Activated T-helper 1 cell treated with anti-CD3 and anti-CD28 coated beads, Interleukin-2, amount 50 U/mL, for 16 hours (primary cell): ENCODE measurements at places on chromosomes 5 and 9.

- DNase-seq = no peak
Measured at GRCh38 chr5:142403583-142403982, 78.8 kb upstream of the SPRY4 start.

GRCh38 chr5:139915266-139915665 is 119.7 kb downstream of the PSD2 start:
- no peak for DNase-seq

- no peak for DNase-seq
Measured at GRCh38 chr5:101585366-101585765, 682.3 kb upstream of the ST8SIA4 start.

DNA sequence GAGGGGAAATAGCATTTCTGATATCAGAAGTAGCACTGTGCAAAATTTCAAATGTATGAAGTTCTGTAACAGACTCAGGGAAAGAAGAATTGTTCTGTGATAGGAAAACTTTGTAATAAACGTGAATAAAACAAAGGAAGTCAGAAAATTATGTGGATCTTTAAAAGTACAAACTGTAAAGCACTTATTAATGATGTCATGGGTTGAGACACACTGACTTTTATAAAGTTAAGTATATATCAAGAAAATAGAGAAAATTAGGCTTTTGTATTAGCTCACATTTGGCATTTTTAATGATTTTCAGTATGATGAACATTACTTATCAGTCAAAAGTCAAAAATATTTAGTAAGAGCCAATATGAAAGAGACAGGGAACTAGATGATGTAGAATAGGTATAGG is 1081.7 kb upstream of the EDIL3 start:
- DNase-seq = no peak

- DNase-seq = no peak
Measured at GRCh38 chr5:112264666-112265065, 154.4 kb downstream of the EPB41L4A start.

DNA sequence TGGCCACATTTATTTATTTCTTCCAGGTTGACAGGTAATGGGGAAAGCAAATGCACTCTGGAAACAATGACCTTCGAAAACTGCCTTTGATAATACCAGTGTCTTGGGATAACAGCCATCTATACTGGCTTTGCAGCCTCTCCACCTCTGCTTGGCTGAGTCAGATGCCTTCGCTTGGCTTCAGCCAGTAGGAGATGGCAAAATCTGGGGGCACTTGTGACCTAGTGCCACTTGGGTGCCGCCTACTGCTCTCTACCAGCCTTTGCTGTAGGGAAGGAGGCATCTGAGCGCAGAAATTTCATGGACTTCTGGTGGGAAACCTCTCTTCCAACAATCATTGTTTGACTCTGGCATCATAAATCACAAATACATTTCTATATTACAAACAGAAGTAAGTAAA is 21.8 kb downstream of the FYB1 start:
- DNase-seq = no peak

DNA sequence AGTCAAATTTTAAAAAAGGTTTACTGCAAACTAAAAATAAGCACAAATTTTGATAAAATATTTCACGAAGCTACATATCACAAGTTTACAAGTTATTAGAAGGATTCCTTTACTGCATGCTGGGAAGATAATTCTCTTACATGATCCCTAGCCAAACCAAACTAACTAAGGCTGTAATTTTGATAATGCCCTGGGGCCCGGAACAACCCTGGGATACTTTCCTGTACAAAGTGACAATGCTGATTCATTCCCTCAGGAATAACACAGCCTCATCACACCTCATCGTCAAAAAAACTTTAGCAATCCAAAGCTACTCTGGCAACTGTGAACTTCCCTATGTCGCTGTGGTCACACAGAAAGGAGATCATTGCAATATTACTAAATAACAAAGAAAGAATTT is 402.9 kb downstream of the RAB3C start:
- no peak for DNase-seq

GRCh38 chr5:92147266-92147665 is 764.1 kb upstream of the ARRDC3 start:
- DNase-seq = no peak

DNA sequence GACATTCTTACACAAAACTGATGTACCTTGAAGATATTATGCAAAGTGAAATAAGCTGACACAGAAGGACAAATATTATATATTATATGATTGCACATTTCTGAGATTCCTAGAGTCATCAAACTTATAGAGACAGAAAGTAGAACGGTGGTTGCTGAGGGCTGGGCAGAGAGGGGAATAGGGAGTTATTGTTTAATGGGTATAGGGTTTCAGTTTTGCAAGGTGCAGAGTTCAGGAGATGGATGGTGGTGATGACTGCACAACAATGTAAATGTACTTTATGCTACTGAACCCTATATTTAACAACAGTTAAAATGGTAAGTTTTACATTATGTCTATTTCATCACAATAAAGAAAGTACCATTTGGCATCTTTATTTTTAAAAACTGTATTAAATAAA is 315.8 kb upstream of the POU5F2 start:
- DNase-seq = no peak

GRCh38 chr5:38473008-38473407 is 83.4 kb downstream of the LIFR start:
- no peak for DNase-seq
